ENCODE measurements at places on chromosomes 6 and 20.

GRCh38 chr6:168118935-168119334, 39.9 kb upstream of the FRMD1 start:
- no peak for DNase-seq

DNA sequence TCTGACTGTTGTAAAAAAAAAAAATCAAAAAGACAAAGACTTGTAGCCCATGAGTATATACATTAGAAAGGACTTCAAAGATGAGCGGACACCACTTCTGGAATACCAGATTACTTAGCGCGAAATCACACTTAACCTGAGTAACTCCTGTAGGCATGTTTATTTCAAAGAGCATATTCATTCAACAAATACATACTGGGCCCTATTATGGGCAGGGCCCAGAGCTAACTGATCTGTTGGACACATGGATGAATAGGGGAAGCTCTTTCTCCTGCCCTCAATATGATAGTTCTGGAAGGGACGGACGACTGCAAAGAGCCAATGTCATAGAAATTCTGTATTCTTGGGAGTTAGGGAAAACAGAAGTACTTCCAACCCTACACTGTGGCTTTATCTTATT, 12.3 kb downstream of the MAN1A1 start:
- DNase-seq: no peak

GRCh38 chr6:25263657-25264056, 15.5 kb upstream of the CARMIL1 start:
- DNase-seq: no peak

DNA sequence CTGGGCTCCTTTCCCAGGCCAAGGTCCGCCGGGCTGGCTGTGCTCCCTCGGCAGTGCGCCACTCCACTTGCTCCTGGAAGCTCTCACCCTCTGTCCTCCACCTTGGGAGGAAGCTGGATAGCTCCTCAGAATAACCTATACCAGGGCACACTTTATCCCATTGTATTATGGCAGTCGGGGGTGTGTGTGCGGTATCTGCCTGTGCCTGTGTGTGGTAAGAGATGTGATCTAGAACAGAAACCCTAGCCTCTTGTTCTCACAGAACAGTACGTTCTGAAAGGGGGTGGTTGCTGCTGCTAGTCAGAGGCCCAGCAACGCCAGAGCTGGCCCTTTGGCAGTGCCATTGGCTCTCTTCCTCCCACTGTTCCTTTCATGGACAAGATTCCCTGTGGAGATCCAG, 168.4 kb downstream of the TBXT start:
- DNase-seq: no peak

GRCh38 chr6:90019216-90019615, 124.9 kb downstream of the GJA10 start:
- no peak for DNase-seq

GRCh38 chr6:100460650-100461204, 4.0 kb downstream of the SIM1 start:
- DNase-seq: no peak

DNA sequence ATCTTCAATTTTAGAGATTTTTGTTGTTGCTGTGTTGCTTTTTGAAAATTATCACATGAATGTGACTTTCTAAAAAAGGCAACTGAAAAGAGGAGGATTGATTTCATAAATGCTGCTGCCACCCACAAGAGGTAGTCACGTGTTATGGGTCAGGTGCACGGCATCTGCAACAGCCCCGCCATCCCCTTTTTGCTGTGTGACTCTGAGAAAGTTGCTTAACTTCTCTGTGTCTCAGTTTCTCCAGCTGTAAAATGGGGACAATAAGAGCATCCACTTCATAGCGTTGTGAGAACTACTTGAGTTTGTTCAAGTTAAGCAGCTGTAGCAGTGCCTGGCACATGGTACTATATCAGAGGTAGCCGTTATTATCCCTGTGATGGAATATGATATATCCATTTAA, 10.7 kb downstream of the CCN5 start:
- DNase-seq: no peak

DNA sequence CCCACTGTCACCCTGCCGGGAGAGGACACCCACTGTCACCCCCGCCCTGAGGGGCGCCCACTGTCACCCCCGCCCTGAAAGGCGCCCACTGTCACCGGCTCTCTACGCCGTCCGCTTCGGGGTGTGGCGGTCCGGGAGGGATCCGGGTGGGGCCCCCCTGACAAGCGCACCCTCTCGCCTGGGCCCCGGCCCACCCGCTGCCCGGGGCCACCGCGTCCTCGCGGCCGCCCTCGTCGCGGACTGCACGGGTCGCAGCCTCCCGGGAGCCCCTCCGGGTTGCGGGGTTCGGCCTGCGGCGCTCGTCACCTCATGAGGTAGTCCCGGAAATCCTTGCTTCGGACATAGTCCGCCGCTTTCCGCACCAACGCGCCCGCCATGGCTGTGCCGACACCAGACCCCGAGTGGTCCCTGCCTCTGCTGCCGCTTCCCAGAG, 224 bp downstream of the MPC1 start:
- no peak for DNase-seq

- DNase-seq: peak; percentile 30
These were observed 650 bp downstream of the DCBLD1 start for GRCh38 chr6:117483004-117483644.

DNA sequence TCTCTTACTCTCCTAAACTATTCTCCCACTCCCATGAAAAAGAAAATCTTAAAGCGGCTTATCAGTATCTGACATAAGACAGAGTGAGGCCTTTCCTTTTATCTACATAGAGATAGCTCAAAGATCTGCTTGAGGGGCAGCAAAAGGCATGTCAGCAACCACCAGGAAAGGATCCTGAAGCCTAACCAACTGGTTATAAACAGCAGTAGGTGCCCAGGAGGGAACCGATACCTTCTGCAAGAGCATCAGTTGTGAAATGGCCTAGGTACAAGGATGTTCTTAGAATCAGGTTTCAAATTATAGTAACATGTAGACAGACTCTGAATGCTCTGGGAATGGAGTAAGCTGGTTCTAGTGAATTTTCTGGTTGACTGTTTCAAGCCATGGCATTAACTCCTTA, 21.4 kb downstream of the JARID2 start:
- no peak for DNase-seq

GRCh38 chr6:170232186-170233002, 58.5 kb downstream of the DLL1 start:
- DNase-seq: no peak

GRCh38 chr20:46050444-46050843, 21.4 kb downstream of the SLC12A5 start:
- DNase-seq: no peak

GRCh38 chr6:154404791-154405400, 48.3 kb upstream of the IPCEF1 start:
- DNase-seq: no peak
